ENCODE measurements at places on chromosomes 11 and 22.

DNA sequence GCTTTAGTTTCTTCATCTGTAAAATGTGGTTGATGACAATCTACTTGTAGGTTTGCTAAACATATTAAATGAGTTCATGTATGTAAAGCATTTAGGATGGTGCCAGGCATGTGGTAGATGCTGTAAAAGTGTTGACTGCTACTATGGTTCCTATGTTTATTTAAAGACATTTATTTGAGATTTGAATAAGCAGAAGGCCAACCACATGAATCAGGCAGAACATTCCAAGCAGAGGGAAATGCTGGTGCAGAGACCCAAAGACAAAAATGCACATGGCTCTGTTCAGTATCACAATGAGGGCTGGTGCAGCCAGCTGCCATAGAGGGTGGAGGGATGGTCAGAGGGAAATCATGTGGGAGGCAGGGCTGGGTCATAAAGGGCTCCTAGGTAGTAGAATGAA is 156.2 kb upstream of the PDGFD start:
- no peak for DNase-seq

- no peak for DNase-seq
These were observed 743 bp upstream of the CD3D start for GRCh38 chr11:118343248-118343647.

DNA sequence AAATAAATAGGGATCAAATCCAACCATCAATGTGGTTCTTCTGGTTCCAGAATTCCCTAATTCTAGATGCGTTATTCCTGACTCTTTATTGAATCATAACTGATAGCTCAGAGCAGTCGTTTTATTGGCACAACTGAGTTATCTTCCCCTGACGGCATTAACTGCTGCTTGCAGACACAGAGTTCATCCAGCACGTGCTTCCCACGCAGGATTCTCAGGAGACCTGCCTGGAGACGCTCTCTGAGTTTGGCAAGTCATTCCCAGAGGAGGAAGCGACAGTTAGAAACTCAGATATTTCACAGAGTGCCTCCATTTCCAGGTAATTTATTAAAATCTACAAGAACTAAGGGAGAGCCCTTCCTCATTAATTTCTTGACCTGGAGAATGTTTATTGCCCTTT is 35.4 kb upstream of the PHF21B start:
- no peak for DNase-seq

GRCh38 chr11:118398791-118399559 is 2.4 kb upstream of the ATP5MG start:
- DNase-seq = no peak

DNA sequence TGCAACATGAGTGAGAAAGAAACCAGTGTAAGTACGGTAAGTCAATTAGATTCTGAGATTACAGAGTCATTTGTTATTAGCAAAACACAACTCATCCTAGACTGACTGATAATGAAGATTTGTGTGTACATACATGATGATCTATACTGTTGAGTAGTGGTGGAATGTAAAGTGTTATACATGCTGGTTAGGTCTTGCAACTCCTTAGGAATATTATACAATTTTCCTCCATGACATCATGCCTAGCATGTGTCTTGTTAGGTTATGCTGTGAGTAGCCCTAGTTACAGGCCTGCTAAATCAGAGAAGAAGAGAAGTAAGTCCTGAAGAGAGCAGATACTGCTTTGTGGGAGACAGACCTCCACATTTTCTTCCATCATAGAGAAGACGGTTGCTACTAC is 880.6 kb downstream of the LUZP2 start:
- DNase-seq = no peak

DNA sequence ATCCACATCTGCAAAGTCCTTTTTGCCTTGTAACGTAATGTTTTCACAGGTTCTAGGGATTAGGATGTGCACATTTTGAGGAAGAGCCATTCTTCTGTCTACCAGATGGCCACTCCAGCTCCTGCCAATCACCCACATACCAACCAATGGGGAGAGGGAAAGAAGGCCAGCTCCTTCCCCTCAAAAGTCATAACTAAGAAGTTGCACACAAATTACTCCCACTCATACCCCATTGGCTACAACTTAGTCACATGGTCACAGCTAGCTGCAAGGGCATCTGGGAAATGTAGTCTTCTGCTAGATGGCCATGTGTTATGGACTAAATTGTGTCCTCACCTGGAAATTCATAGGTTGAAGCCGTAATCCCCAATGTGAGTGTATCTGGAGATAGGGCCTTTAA is 15.4 kb upstream of the MYOD1 start:
- DNase-seq = no peak

DNA sequence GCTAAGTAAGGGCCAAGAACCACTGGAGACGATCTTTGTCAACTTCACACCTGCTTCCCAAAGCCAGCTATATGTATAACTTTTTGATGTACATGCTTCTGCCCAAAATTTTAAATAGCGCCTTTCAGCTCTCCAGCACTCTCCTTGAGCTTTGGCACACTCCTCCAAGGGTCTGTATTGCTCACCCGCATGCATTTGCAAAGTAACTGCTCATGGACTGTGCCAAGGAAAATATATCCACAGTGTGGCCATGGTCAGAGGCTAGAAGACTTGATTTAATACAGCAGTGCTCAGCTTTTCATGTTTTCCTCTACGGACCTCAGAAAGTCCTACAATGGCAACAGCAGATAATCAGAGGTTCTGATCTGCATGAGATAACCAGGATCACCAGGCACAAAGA is 550.1 kb downstream of the SOX6 start:
- DNase-seq = no peak

DNA sequence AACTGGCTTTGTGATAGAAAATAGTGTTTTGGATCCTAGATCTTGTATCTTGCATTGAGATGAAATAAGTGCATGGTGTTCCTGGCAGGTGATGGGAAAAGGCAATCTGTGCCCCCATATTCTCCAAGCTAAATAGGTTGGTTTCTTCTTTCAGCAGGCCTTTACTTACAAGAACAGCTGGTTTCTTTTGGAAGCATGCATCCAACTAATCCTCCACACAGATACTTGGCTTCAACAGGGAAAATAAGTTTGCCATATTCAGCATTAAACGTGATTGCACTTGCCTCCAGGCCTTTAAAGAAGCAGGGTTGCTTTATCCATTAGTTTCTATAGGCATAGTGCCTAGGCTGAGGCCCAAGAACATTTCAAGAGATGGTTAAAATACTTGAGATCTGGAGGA is 59.9 kb downstream of the APIP start:
- no peak for DNase-seq

DNA sequence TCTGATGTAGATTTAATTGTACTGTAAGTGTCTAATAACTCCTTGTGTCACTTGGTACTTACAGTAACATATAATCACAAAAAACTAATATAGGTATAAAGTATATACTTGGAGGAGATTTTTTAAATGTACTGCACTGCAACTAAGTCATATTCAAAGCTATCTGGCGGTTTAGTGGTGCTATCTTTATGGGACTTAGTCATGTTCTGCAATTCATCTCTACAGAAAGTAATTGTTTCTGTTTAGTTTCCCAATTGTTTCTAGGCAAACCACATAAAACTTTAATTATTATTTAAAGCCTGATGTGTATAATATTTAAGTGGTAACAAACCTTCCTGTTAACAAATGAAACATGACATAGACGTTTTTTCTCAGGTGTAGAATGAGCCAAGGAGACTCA is 8.0 kb downstream of the PAFAH1B2 start:
- DNase-seq = no peak

DNA sequence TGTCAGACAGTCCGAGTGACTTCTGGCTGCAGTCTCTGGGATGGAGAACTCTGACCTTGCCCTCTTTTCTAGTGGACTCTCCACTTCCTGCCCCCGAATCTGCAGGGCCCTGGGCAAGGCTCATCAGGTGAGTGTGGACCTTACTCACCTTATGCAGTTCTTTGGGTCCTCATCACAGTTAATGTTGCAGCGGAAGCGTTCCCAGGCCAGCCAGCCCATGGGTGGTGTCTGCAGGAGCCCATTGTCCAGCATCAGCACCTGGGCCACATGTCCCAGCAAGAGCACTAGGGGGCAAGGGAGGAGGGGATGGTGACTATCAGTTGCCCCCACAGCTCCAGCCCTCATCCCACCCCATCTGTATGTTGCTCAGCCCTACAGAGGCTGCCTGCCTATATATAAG is 2.3 kb downstream of the NAGA start:
- no peak for DNase-seq

DNA sequence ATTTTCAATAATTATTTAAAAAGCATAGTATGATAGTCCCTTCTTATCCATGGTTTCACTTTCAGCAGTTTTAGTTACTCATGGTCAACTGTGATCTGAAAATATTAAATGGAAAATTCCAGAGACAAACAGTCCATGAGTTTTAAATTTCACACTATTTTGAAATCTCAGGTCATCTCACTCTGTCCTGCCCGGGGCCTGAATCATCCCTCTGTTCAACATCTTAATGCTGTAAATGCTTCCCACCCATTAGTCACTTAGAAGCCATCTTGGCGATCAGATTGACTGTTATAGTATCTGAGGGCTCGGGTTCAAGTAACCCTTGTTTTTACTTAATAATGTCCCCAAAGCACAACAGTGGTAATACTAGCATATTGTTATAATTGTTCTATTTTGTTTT is 1509.3 kb downstream of the FAM181B start:
- no peak for DNase-seq

- no peak for DNase-seq
These were observed 125.6 kb downstream of the SPATA19 start for GRCh38 chr11:133719532-133720235.

DNA sequence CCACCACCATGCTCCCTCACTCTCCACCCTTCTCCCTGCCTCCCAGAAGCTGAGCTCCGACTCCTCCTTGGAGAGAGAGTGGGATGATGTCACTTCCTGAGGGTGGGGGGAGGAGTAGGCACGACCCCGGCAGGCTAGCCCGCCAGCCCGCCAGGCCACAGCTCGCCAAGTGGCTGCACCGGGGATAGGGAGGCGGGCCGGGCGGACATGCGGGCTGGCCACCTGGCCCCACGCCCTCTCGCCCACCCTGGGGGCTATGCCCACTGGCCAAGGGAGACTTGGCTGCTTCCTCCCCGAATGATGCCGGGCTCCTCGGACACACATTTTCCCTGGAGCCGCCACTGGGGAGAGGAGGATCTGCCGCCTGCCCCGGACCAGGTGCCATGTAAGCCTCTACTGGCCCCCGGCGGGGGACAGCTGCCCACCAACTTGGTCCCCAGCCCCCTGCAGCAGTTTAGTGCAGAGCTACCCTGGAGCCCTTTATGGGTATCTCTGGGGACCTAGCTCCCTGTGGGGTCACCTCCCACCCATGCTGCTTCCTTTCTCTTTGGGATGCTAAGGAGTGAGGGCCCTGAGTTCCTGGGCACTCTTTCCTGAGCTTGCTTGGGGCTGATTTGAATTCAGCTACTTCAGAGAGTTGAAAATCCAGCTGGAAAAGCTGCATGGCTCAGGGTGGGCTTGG is 33.7 kb upstream of the MYRF start:
- no peak for DNase-seq

GRCh38 chr22:30325065-30325720 is 1.5 kb downstream of the TBC1D10A start:
- DNase-seq = peak; percentile 66

- no peak for DNase-seq
These were observed 9.1 kb downstream of the TRPT1 start for GRCh38 chr11:64216879-64217278.

DNA sequence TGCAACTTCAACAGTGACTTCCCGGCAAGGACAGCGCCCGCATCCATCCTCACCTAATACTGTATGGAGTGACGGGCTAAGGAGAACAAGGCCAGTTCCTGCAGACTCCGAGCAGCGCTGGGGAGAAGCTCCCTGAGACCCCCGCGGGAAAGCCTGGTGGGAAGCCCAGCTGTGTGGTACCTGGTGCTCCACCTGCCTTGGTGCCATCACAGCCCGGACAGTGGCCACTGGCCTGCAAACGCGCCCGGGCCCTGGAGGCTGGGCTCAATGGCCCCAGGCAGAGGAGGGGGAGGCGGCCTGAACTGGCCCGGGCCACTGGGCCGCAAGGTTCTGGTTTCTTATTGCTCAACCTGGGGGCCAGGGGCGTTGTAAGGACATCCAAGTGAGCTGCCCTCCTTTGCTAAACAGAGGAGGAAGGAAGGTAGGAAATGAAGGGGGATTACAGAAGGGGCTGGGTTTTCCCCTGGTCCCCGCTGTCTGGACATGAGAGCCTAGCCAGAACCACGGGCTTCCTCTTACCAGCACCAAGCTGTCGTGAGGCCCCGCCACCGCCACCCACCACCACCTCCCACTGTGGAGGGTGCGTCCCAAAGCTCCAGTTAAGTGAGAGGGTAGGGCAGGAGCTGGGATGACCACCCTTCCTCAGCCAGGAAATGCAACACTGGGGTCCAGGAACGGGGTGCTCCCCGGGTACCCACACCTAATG is 8.5 kb upstream of the CDC42BPG start:
- DNase-seq = no peak

DNA sequence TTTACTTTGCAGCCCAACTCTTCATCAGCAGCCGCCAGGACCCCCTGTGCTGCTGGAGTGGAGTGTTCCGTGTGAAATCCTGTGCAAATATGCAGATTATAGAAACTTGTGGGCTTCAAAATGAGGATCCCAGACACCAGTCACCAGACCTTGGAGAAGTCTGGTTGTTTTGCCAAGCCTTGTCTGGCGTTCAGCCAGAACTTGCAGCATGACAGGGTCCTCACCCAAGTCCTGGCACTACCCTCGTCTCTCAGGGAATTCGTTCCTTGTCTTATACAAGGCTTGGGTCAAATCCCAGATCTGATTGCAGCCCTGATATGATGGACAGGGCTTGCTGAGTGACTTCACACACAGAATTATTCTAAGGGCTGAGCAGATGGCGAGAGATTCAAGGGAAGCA is 18.9 kb downstream of the SHISAL1 start:
- DNase-seq = no peak

DNA sequence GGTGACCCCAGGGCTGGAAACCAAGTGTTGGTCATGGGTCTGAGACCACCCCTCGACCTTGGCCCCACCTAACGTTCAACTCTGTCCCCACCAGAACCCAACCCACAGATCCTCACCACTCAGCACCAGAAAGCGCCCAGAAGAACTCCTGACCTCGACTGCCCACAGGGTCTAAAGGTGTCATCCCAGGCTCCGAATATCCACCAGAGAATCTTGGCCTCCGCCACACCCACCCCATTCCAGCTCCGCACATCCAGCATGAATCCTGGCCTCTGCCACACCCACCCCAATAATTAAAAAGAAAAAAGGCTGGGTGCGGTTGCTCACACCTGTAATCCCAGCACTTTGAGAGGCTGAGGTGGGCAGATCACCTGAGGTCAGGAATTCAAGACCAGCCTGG is 1.3 kb downstream of the CERK start:
- DNase-seq = no peak

- DNase-seq = no peak
These were observed 5.6 kb upstream of the GRIK4 start for GRCh38 chr11:120505801-120506425.

- DNase-seq = no peak
These were observed 191.6 kb upstream of the PGR start for GRCh38 chr11:101321222-101321621.

DNA sequence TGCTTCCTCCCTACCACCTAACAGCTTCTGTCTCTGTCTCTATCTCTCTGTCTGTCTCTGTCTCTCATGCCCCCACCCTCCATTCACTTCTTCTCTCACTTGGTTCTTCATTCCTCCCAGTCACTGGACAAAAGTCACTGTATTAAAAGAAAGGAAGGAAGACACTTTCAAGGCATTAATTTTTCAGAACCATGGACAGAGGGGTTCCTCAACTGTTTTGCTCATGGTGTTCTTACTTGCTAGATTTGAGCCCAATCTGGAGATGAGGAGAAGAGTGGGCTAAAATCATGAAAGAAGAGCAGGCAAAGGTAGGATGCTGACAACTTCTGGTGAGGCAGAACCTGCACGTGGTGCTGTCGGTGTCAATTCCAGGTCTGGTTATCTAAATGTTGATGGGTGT is 116.7 kb upstream of the LARGE1 start:
- no peak for DNase-seq
